GM10248 (cell line): ENCODE measurements at places on chromosomes 4 and X.

DNA sequence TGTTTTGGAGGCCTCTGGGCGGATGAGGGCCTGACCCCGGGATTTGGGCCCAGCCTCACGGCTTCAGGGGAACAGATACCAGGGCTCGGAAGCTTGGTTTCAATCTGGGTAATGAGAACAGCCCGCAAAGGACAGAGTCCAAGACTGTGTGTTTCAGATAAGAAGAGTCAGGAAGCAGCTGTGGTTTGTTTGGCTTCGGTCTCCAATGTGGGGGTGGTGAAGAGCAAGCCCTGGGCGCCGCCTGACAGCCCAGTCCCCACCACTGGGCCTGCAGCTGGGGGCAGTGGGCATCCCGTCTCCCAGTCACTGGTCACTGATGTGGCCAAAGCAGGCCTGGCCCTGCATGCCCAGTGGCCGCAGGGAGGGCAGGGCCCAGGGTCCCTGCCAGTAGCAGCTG is 9.1 kb downstream of the WFS1 start:
- peak; percentile 74 for DNase-seq

DNA sequence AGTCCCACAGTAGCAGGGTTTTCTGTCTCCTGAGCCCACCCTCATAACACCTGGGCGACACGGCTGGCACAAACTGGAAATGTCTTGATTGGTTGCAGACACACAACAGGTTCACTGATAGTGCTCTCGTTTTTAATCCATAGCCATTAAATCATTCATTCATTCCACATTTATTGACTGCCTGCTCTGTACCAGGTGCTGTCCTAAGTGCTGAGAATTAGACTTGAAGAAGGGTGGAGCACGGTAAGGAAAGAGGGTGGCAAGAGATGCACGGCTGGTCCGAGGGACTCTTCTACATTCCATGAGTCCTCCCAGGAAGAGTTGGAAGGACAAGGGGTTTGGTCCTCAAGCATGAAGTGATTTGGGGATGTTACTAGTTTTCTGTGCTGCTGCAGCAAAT is 100.0 kb downstream of the RELL1 start:
- DNase-seq = no peak

DNA sequence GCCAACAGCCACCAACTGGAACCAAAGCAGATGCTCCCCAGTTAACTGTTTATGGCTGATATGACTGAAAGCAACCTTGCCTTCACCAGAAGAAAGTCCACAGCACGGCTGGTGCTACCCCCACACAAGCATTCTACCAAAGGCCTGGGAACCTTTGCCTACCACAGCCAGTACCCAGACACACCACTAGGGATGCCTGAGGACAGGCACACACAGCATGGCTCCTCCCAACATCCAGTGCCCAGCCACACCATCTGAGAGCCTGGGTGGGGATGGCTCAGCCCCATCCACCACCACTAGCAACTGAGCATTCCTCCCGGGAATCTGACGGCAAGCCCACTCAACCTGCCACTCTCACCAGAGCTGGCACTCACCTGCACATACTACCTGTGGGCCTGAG is 178.6 kb downstream of the SLC7A11 start:
- no peak for DNase-seq

DNA sequence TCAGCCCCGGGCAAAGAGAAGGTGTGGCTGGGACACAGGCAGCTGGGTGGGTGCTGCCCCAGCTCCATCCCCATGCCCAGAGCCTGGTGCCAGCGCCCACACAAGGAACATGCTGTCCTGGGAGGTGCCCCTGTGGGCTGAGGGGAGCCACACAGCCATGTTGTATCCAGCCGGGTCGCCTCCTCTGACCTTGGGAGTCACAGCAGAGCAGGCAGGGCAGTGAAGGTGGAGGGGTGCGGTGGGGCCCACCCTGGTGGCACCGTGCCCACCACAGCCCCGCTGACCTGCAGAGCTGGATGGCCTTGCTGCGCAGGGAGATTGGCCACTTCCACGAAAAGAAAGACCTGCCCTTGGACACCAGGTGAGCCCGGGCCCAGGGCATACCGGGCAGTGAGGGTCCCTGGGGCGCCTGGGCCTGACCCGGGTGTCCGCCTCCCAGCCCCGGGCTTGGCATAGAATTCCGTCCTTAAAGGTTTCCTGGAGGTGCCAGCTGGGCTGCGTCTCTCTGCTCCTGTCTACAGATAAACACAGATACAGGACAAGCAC is 18.7 kb upstream of the ADD1 start:
- DNase-seq = no peak

- DNase-seq = no peak
Observed at GRCh38 chrX:23731951-23732350, 11.1 kb downstream of the ACOT9 start.

- no peak for DNase-seq
Observed at GRCh38 chr4:147493307-147493706, 12.4 kb downstream of the EDNRA start.

- no peak for DNase-seq
Observed at GRCh38 chr4:2366252-2367192, 51.9 kb downstream of the ZFYVE28 start.

- DNase-seq = no peak
Observed at GRCh38 chr4:1206299-1207156, 34.1 kb upstream of the SPON2 start.

DNA sequence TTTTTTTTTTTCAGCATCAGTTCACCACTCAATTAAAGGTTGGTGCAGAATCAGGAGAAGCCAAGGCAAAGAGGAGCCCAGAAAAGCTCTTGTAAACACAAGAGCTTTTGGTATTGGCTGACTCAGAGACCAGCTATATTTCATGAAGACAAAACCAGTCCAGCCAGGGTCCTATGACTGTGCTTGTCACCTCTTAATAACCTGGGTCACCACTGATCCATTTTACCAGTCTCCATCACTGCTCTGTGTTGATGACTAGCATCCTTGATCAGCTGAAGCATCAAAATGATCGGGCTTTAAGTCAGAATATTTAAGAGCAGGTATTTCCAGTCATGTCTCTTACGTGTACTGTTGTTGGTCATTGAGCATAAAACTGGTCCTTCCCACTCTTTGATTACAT is 237.9 kb downstream of the PACRGL start:
- DNase-seq = no peak

GRCh38 chr4:55397520-55398321 is 2.0 kb downstream of the TMEM165 start:
- no peak for DNase-seq

DNA sequence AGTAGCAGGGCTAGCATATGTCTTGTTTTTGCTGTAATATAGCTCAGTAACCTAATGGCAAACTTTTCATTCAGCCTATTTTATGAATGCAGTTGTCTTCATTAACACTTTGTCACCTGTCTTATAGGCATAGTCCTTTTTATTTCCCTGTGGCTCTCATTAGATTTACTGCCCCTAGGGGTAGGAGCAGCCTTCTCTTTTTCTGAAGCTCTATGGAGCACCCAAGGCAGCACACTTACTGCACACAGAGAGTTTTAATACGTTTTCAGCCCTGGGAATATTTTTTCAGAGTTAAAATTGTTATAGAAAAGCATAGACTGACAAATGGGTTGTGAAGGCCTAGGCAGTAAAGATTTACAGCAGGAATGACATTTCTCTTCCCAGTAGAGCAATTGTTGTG is 406.8 kb downstream of the TMA16 start:
- DNase-seq = no peak
